Stimulated activated CD8-positive, alpha-beta memory T cell treated with anti-CD3 and anti-CD28 coated beads, Interleukin-4, amount 100 ng/mL, for 1 hour (primary cell): ENCODE measurements at places on chromosomes 4 and X.

- no peak for DNase-seq
These were observed 96.8 kb downstream of the TET2 start for GRCh38 chr4:105243446-105243845.

GRCh38 chrX:150967786-150968185, 15.3 kb upstream of the HMGB3 start:
- no peak for DNase-seq

GRCh38 chr4:1720163-1720983, 750 bp downstream of the TMEM129 start:
- no peak for DNase-seq

GRCh38 chr4:15333692-15334633, 93.9 kb upstream of the C1QTNF7 start:
- DNase-seq, result no peak

DNA sequence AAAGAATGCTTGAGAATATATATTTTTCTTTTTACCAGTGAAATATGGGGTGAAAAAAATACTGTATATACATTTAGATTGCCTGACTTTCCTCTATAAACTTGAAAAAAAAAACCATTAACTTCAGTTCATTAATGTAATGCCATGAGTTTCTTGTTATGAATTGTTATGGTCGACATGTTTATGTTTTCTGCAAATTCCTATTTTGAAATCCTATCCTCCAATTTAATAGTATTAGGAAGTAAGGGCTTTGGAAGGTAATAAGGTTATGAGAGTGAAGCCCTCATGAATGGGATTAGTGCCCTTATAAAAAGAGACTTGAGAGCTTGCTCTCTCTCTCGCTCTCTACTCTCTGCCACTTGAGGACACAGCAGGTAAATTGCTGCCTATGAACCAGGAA, 211.4 kb downstream of the LDB2 start:
- no peak for DNase-seq

GRCh38 chr4:14958436-14958835, 43.8 kb upstream of the CPEB2 start:
- no peak for DNase-seq

DNA sequence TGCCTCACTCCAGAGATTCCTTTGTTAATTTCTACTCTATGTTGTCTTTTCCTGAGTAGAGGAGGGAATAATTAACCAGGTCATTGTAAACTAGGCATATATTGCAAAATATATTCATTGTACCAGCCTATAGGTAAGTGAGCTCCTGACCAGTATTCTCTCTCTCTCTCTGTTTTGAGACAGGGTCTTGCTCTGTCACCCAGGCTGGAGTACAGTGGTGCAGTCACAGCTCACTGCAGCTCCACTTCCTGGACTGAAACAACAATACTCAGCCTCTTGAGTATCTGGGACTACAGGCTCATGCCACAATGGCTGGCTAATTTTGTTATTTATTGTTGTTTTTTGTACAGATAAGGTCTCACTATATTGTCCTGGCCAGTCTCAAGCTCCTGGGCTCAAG, 198.3 kb downstream of the ARAP2 start:
- DNase-seq, result no peak

GRCh38 chrX:40199704-40200103, 101.9 kb upstream of the BCOR start:
- no peak for DNase-seq

DNA sequence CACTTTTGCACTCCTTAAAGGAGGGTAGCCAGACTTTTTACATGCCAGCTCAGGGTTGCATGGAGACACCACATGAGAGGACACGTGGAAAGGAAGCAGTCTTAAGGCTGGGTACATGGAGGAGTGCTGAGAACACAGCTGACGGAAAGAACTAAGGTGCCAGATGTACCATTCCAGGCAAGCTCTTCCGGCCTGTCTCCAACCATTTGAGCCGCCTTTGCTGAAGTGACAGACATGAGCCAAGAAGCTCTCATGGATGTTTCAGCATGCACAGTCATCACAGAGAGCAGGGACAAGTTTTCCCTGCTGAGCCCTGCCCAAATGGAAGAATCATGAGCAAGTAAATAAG, 83.4 kb upstream of the BMP2K start:
- no peak for DNase-seq

- DNase-seq, result no peak
These were observed 85.7 kb downstream of the CORIN start for GRCh38 chr4:47752214-47752613.

GRCh38 chr4:123110685-123111084, 188.3 kb upstream of the NUDT6 start:
- no peak for DNase-seq

- DNase-seq, result no peak
These were observed 61.6 kb upstream of the GPM6A start for GRCh38 chr4:175873707-175874106.

DNA sequence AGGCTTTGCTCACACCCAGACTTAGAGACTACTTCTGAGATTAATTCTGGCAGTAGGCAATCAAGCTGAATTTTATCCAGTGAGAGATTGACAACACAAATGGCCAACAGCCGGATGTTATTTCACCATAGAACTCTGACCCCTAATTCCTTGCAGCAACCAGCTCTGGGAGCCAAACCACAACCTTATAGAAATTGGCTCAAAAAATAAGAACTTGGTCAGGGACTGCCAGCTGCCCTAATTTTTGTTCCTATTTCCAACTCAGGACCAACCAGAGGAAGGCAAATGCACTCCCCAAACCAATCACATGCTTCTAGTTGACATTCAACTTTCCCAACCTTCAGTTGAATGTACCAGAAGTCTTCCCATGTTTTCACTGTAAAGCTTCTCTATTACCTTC, 269.7 kb downstream of the HS3ST1 start:
- no peak for DNase-seq

DNA sequence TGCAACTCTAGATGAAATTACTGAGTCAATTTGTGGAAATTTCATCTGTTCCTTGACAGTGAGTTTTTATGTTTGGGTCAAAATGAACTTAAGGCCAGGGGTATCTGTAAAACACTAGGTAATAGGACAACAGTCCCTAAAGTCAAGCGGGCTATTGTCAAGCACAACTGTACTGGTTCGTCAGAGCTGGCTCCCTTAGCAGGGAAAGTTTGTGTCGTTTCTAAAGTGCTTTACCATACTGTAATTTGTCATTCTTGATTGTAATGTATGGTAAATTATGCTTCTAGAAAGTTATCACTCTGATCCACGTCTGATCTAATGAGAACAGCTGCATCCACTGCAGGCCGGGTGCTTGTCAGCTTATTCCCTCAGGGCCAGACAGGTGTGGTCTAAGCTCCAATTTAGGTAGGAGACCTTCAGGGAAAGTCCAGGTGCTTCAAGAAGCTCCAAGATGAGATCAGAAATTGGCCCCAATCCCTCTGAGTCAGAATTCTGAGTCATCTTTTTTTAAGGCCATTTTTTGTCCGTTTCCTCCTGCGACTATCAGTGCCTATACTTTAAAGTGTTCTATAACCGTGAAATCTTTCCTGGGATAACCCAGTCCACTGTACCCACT, 92.2 kb downstream of the PALLD start:
- DNase-seq, result no peak

DNA sequence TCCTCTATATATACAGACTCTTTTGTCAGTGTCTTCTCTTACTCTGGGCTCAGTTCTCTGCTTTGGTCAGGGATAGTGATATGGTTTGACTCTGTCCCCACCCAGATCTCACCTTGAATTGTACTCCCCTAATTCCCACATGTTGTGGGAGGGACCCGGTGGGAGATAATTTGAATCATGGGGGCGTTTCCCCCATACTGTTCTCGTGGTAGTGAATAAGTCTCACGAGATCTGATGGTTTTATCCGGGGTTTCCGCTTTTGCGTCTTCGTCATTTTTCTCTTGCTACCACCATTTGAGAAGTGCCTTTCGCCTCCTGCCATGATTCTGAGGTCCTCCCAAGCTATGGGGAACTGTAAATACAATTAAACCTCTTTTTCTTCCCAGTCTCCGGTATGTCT, 144.4 kb downstream of the GLUD2 start:
- no peak for DNase-seq

DNA sequence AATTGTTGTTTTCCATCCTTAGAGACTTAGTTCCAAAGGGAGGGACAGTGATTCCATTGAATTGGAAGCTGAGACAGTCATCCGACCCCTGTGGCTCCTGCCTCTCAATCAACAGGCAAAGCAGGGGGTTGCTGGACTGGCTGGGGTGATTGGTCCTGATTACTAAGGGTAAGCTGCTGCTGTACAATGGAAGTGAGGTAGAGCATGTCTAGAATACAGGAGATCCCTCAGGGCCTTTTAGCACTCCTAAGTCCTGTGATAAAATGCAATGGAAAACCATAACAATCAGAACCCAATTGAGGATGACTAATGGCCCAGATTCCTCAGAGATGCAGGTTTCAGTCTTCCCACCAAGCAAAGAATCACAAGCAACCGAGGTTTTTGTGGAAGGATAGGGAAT, 127.6 kb downstream of the AASDH start:
- DNase-seq, result no peak

- DNase-seq, result no peak
These were observed 1492.5 kb upstream of the PABPC4L start for GRCh38 chr4:135694066-135694465.

- no peak for DNase-seq
These were observed 70.1 kb downstream of the CCNG2 start for GRCh38 chr4:77226939-77227705.

GRCh38 chrX:137425986-137426385, 139.9 kb upstream of the ZIC3 start:
- no peak for DNase-seq

GRCh38 chr4:169909897-169910296, 116.3 kb downstream of the MFAP3L start:
- DNase-seq, result no peak

GRCh38 chr4:148171596-148171995, 270.6 kb downstream of the NR3C2 start:
- DNase-seq, result no peak

- no peak for DNase-seq
These were observed 312.6 kb upstream of the FTHL17 start for GRCh38 chrX:31384471-31384870.

DNA sequence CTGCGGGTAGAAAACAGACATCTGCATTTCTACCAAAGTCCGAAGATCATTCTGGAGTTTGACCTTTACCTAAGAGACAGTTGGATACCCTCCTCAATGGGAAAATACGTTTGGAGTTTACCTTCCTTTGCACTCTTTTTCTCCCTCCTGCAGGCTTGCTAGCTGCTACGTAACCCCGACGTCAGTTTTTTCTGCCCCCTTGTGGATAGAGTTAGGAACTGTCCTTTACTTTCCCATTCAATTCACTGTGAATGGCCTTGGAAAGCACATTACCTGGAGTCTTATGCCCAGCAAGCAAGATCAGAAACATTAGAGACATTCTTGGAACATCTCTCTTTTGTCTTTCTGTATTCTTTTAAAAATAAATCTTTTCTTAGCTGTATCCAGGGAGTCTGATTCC, 250.7 kb downstream of the NAP1L3 start:
- no peak for DNase-seq
